ENCODE measurements at places on chromosomes 5 and 9.

- DNase-seq = no peak
These were observed 309.3 kb upstream of the ACTBL2 start for GRCh38 chr5:57791875-57792274.

DNA sequence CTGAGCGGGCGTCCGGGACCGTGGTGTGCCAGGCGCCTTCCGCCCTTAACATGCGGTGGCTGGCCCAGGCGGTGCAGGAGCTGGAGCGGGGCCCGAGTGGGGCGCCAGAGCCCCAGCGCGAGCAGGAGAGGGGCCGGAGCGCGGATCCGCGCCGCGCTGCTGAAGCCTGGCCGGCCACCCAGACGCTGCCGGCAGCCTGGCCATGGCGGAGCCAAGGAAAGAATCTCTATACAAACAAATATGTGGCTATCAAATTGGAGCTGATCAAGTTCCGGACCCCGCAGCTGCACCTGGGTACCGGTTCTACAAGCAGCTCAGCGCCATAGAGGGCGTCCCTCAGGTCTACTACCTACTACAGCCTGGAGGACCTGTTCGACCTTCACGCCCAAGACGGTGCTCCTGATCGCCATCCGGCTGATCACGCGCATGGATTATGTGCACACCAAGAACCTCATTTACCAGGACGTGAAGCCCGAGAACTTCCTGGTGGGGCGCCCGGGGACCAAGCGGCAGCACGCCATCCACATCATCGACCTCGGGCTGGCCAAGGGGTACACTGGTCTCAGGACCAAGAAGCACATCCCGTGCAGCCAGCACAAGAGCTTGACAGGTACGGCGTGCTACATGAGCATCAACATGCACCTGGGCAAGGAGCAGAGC is 55.8 kb downstream of the JAK2 start:
- DNase-seq = no peak

GRCh38 chr9:90287567-90288274 is 354.9 kb downstream of the DIRAS2 start:
- DNase-seq = no peak

DNA sequence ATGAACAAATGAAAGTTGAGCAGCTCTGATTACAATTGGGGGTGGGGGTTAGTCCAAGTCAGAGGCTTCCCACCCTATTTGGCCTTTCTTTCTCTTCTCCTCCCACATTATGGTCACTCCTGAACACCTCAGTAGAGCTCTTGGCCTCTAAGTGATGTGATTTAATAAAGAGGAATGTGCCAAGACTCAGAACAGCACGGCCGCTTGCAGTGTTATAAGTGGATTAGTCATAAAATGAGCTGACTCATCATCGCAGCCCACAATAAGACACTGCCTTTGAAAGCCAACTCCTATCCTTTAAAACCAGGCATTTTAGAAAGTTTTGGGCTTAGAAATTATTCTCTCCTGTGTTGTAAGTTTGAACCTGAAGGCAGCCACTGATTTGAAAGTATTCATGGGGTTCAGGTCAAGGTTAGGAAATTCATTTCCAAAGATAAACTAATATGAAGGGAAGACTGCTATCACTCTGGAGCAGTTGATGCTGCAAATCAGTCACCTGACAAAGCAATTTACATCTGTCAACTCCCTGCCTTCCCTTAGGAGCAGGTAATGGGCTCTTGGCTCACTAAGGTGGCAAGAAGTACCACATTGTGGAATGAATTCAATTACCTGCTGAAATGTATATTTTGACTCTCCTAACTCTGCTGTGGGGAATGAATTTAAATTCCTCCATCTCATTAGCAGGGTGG is 283.6 kb upstream of the NMUR2 start:
- no peak for DNase-seq

DNA sequence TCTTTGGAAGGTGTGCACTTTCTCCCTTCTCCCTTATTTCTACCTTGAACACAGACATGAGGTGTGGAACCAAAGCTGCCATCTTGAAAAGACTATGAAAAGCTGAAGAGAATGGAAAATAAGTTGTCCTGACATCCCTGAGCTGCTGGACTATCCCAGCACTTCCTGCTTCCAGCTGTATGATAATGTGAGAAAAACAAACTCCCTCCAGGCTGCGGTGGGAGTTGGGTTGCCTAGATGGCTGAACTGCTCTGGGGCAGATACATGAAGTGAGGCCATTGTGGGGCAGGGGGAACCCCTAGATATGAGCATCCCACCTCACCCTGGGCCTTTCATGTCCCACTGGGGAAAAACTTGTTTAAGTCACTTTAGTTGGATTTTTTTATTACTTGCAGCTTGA is 82.4 kb downstream of the BOD1 start:
- no peak for DNase-seq

DNA sequence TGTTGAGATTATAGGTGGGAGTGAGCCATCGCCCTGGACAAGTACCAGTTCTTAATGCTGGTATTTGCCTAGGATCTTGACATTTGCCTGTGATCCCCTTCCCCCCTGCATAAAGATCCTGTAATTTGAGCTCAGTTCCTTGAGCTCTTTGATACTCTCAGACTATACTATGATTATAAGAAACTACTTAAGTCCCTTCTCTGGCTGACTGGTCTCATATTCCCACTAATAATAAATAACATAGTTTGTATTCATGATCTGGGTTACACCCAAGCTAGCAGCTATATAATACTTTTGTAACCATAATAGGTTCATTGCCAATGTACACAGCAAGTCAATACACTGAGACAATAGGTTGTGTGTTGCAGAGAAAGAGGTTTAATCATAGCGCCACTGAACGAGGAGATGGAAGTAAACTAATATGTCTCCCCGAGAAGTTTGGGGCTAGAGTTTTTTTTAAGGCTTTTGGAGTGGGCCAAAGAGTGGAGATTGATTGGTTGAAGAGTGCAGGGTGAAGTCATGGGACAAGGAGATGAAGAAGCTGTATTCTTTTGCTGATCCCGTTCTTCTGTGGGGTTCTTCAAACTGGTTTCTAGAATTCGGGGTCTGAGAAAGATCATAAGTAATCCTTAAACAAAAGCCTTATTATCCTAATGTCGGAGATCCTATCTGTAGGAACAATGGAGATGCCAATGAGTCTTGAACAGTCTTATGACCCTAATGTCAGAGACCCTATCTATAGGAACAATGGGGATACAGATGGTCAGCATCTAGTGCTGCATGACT is 20.7 kb upstream of the SHOC1 start:
- peak; percentile 96 for DNase-seq

GRCh38 chr9:34254966-34255825 is 73.9 kb downstream of the KIF24 start:
- no peak for DNase-seq

DNA sequence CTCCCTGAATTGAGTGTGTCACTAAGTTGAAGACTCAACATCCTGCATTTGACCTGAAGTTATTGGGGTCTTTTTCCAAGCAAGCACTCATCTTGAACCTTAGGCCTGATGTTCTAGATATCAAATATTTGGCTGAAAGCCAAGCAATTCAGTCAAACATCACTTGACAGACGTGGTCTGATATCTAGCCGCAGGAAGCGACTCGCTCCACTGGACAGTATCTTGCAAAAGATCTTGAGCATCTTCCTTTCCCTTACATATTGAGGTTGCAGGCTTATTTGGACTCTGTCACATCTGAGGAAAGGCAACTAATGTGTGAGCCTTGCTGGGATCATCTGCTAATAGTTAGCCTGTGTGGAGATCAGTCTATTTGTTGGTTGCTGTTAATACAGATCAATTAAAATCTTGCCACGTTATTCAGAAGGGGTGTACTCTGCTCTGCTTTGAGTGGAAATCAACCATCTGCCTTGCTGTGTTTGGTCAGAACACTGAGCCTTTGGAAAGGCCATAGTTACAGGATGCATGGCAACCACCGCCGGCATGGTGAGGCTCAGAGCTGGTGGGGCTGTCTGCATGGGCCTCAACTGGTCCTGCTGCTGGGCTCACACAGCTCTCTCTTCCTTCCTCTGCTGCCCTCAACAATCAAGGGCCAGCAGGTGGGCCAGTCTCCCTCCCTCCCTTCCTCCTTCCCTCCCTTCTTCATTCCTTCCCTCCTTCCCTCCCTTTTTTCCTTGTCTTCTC is 166.9 kb upstream of the KLF9 start:
- peak; percentile 90 for DNase-seq

Data from foreskin melanocyte (primary cell).